Stimulated activated CD8-positive, alpha-beta memory T cell treated with anti-CD3 and anti-CD28 coated beads, Interleukin-4, amount 100 ng/mL, for 4 hours (primary cell): ENCODE measurements at places on chromosomes 2 and 18.

DNA sequence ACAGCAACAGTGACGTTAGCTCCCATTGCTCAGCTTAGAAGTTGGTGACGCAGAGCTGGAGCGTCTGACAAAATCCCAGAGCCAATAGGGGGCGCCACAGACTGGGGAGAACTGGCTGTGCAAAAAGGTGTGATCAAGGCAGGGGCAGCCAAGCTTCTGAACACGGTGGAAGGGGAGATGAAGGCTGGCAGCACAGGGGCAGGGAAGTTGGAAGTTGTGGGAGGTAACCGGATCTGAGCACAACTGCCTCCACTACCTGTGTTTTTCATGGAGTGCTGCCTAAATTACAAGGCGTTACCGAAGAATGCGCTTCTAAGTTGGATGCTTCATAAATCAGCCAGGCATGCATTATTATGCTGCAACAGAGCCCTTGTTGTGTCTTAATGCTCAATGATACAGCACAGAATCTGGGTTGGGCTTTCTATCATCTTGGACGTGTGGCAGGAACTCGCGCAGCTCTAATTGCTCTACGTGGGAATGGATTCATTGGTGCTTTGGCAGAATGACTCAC lies 370.0 kb downstream of the SLC4A3 start:
- DNase-seq, result no peak

GRCh38 chr2:237904831-237905599 lies 45.6 kb downstream of the RAMP1 start:
- no peak for DNase-seq

DNA sequence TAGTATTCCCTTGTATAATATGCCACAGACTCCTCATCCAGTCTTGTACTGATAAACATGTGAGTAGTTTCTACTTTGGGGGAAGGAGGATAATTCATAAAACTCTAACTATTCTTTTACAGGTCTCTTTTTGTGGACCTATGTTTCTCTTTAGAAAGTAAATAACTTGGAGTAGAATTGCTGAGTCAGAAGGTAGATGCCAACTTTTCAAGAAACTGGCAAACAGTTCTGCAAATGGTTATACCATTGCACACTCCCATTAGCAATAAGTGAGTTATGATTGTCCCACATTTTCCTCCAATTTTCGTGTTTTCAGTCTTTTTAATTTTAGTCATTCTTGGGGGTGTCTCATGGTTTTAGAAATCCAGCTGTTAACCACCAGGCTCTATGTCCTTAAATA lies 477.2 kb upstream of the LRRTM4 start:
- DNase-seq, result no peak

DNA sequence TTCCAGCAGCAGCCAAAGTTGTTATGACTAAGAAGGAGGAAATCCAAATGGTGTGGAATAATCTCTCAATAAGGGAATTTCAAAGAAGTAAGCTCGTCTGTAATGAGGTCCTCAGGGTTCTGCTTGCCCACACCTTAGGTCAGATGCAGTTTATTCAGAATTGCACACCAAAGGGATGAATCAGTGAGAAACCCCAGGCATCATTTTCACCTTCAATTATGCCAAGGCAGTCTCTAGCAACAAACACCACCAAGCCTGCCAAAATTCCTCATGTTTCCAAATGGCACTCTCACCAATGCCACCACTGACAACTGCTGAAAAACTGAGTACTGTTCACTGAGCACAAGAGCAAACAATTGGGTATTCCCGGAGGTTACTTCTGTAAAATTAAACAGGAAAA lies 43.6 kb downstream of the KCNG3 start:
- DNase-seq, result no peak

- DNase-seq, result no peak
These were observed 18.2 kb downstream of the BMP10 start for GRCh38 chr2:68853035-68853434.

DNA sequence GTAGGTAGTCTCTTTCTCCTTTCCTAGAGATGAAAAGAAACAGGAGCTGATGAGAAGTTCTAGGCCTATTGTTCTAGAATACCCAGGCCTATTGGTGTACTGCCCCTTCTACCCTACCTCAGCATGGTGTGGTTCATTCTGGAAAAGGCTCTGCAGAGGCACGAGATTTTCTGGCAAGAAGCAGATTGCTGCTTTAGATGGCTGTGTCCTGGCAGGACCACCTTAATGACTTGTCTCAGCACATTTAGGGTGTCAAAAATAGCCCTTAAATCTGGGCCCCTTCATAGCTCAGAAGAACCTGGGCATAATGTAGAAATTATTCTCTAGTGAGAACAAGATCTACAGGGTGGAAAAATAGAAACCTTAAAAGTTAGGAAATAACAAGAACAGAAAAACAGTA lies 87.9 kb downstream of the BCL2L11 start:
- no peak for DNase-seq

DNA sequence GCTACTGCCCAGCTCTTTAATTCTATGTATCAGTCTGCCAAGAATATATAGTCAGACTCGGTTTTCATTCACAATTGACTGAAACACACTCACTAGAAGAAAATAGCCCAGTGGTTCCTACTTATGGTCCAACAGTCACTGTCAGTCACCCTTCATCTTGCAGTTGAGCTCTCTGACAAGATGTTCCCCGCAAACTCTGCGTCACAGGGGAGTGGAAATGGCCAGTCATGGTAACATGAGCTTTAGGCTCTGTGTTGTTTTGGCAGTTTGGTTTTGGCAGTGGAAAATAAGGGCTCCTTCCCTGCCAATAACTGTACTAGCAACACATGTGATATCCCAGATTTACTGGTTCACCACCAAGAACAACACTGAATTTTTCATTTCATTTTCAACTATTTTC lies 122.5 kb downstream of the PRPF40A start:
- DNase-seq, result no peak
